ENCODE measurements at places on chromosomes 5 and 9. TPM values are rescaled to one million over a fixed set of nuclear protein-coding genes. Genes with fewer than 3 reads are reported as not detected.

DNA sequence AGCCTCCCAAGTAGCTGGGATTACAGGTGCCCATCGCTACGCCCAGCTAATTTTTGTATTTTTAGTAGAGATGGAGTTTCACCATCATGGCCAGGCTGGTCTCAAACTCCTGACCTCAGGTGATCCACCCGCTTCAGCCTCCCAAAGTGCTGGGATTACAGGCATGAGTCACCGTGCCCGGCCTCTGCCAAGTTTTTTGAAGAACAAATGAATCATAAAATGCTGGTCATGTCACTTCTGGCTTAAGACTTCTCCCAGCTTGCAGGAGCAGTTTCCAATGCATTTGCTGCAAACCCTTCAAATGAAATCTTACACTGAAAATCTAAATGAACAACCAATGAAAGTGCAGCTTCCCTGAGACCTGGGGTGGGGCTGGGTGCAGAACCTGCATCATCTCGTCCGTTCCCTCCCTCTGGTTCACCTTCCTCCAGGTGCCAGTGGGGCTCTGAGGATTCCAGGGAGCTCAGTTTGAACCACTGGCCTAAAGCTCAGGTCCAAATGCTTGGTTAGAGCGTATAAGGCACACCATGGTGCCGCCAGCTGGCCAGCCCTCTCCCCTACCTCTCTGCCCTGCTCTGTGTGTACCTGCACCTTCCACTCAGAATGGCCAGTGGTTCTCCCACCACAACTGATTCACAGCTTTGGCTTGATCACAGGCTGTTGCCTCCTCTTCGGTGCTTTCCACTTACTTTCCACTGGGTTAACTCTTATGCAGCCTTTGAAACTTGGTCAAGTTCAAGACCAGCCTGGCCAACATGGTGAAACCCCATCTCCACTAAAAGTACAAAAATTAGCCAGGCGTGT lies 39.8 kb upstream of the FUBP3 start:
- no peak for DNase-seq

GRCh38 chr5:96856371-96856770 lies 19.9 kb upstream of the ERAP2 start:
- no peak for DNase-seq

GRCh38 chr9:133814586-133815208 lies 76.5 kb upstream of the SARDH start:
- no peak for DNase-seq

DNA sequence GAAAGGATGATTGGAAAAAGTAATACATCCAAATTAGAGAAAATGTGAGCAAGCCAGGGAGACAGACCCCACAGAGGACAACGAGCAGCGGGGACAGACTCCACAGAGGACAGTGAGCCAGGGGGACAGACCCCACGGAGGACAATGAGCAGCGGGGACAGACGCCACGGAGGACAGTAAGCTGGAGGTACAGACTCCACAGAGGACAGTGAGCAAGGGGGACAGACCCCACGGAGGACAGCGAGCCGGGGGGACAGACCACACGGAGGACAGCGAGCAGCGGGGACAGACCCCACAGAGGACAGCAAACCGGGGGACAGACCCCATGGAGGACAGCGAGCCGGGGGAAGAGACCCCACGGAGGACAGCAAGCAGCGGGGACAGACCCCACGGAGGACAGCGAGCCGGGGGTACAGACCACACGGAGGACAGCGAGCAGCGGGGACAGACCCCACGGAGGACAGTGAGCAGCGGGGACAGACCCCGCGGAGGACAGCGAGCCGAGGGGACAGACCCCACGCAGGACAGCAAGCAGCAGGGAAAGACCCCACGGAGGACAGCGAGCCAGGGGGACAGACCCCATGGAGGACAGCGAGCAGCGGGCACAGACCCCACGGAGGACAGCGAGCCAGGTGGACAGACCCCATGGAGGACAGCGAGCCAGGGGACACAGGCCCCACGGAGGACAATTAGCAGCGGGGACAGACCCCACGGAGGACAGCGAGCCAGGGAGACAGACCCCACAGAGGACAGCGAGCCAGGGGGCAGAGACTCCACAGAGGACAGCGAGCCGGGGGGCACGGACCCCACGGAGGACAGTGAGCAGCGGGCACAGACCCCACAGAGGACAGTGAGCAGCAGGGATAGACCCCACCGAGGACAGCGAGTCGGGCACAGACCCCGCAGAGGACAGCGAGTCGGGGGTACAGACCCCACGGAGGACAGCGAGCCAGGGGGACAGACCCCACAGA lies 1.9 kb upstream of the ZDHHC11 start:
- no peak for DNase-seq

Gene IL6ST
- 130 TPM for total RNA-seq

Gene PCDHA6
- total RNA-seq = not detected

Measured in activated CD4-positive, alpha-beta T cell treated with anti-CD3 and anti-CD28 coated beads, Interleukin-2, amount 10 ng/mL, durations not matched to agents 7 days and 5 days (primary cell).